ENCODE measurements at places on chromosomes 3 and 15.

DNA sequence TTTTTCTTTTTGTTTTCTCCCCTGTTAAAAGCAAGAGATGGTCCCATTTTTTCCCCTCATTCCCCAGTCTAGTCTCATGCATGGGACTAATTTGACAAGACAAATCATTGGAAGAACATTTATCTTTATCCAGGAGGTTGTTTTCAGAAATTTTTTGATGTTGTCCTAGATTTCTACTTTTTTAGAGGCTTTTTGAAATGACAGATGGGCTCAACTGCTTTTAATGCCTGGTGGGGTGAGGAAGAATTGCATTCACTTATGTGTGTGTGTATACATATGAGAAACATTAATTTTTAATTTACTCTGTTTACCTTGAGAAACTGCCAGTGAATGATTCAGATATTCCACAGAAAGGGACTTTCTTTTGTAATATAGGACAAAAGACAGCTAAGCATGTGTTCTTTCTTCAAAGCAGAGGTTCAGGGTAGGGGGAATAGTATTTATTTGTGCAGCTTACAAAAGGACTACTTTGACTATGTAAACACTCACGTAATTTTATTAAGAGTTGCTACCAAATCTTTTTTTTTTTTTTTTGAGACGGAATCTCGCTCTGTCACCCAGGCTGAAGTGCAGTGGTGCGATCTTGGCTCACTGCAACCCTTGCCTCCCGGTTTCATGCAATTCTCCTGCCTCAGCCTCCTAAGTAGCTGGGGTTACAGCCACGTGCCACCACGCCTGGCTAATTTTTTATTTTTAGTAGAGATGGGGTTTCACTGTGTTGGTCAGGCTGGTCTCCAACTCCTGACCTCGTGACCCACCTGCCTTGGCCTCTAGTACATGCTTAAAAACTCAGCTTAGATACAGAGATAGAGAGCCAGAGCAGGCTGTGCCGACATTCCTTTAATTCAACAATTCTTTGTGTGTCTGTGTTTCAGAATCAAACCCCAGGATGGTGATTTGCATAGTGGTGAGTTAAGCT, 130.1 kb upstream of the RARB start:
- no peak for DNase-seq

DNA sequence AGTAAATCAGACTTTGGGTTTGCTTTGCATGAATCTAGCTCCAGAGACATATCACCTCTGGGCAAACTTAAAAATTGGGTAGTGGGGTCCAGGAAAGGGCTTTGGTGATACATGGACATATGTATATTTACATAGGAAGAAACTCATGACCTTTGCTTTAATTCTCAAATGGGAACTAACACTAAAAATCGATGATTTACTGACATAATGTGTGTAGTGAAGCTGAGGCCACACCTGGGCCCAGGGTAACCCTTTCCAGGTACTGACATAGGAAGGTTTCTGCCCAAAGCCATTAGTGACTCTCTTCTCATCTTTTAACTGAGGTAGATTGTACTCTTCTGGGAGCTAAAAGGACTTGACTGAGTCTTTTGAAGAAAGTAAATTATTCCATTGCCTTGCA, 411.2 kb upstream of the TBL1XR1 start:
- no peak for DNase-seq

GRCh38 chr15:75682181-75683135, 30.2 kb downstream of the CSPG4 start:
- no peak for DNase-seq

DNA sequence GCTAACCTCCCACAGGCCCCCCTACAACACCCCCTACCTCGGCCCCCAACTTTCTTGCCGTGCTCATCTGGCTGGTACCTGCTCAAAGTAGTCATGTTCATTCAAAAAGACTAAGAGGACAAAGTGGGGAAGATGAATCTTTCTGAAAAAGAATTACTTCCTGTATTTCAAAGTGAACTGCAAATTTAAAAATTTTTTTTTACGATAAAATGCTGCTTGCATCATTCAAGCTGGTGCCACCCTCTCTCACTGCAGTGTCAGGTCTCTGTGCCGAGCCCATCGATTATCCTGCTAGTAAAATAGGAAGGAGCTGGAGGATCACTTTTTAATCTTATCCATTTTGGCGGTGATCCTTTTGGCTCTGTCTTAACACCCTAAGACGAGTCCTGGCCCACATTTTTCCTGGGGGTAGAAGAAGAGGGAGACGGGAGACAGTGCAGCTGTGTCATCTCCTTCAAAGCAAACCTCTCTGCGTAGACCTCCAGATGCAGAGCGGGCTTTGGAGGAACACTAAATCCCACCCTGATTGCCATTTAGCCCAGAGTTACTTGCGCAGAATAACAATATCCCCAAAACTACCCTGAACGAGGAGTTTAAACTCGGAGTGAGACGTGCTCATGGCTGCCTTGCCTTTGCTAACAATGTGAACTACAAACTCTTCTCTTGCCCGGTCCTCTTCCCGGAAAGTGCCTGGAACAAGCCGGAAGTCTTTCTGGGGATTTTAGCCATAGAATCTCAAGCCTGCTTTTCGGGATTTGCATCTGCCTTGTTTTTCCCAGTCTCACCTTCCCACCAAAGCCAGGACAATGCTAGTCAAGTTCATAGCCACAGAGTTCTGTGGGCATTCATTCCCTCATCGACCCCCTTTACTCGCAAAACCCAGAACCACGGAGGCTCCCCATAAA, 66.2 kb upstream of the CGNL1 start:
- DNase-seq: no peak

DNA sequence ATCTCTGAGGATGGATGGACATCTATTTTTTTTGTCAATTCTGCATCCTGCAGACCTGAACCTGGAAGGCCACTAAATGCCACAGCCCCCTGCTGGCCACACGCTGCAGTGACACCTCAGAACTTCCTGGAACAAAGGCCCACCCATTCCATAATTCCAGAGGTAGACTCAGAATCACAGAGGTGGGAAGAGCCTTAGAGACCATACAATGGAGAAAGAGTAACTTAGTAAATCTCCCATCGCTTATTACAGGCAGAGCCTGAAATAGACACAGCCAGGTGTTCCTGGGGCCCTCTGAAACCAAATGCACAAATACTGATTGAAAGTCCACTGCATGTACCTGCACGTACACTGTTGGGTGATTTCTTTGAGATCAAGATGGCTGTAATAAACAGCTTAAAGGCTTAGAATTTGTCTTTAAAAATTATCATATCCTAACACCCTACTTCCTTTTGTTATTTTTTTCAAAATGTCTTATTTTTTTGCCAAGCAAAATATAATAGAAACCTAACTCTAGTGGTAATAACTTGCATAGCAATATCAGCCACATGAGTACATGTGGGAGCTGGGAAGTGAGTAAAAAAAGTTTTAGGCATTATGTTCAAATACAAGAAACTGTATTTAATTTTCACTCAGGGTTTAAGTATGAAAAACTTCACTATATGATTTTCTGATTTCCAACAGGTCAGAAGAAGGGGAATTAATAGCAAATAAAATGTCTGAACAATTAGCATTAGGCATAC, 62.7 kb downstream of the EOMES start:
- DNase-seq: peak; percentile 20

- DNase-seq: no peak
These were observed 307.9 kb downstream of the TLE3 start for GRCh38 chr15:69789648-69790393.

GRCh38 chr3:55570271-55570711, 83.2 kb upstream of the WNT5A start:
- no peak for DNase-seq

- no peak for DNase-seq
These were observed 39.5 kb upstream of the ATP2C1 start for GRCh38 chr3:130854208-130854864.

- no peak for DNase-seq
These were observed 26.5 kb downstream of the FBXO40 start for GRCh38 chr3:121619691-121620090.

- DNase-seq: no peak
These were observed 43.9 kb downstream of the DGKG start for GRCh38 chr3:186318135-186318534.

DNA sequence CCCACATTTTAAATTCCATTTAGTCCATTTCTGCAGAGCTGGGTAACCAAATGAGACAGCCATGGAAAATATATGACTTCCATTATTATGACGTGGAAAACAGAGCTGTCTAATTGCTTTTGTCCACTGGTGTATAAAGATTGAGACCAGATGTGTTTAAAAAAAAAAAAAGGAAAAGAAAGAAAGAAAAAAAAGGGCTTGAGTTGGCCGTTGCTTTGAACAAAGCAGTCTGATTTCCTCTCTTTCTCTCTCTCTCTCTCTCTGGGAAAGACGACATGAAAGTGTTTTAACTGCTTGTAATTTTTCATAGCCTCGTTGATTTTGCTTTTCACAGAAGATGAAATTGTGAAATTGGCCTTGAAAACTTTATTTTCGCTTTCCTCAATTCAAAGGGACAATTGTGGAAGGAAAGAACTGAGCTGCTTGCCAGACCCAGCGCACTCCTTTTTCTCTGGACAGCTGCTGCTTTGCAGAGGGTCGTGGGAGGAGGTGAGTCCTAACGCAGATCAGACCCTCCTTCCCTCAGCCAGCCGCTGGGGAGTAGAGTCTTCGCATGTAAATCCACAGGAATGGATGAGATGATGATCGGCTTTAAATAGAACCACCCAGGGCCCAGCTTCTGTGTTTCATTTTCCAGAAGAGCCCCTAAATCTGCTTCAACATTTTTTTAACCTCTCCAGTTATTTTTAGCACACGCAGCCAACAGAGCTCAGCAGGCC, 42.8 kb upstream of the UBE2E1 start:
- peak; percentile 61 for DNase-seq

GRCh38 chr3:31636694-31637442, 104.1 kb downstream of the STT3B start:
- no peak for DNase-seq

DNA sequence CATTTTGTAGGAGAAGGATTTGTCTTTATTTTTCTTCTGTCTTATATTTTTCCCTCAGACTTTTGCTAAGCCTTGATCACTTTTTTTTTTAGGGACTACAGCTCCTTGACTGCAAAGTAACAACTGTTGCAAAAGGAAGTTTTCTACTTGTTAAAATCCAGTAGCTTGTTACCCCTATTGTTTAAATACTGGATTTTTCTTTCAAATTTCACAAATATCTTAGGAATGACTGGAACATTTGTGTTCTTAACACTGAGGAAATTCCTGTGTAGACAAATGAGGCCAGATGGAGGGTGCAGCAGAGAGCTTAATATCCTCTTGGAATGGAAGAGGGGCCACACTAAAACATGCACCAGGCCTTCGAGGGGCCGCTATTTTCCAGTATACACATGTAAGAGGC, 3.2 kb upstream of the PGPEP1L start:
- DNase-seq: no peak

GRCh38 chr3:58804914-58805313, 138.3 kb upstream of the FAM3D start:
- no peak for DNase-seq

GRCh38 chr3:160458151-160458550, 8.6 kb upstream of the TRIM59 start:
- DNase-seq: no peak

- DNase-seq: no peak
These were observed 61.0 kb downstream of the BOC start for GRCh38 chr3:113272385-113272779.

- DNase-seq: no peak
These were observed 103.8 kb upstream of the UBE2E1 start for GRCh38 chr3:23701716-23702597.

DNA sequence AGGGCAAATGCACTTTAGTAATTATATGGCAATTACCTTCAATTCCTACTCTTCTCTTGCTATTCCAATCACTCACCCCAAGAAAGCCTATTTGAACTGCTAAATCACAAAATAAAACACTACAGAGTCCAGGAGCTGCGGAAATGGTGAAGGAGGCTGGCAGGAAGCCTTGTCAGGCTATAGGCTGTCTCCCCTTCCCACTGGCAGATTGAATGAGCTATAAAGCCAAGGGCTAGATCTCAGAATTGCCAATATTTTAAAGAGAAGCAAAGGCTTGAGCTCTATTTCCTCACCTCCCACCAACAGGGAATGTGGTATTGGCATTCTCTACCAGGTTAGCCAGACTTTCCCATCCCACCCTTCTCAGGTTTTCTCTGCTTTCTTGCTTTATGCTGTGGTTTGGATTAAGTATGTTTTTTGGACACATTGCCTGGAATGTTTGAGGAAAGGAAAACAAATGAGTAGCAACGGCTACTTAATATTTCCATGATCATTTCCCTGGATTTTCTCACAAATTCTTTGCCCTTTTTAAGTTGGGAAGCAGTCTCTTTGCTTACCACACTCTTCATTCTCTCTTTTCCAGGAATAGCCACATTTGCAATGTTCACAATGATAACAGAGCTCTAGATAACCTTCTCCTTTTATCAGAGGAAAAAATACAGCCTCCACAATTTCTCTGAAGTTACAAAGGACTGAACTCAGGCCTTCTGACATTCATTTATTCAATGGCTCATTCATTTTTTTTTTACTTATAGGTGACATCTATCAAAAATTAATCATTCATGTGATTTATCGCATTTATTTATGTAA, 1125.4 kb downstream of the ROBO1 start:
- no peak for DNase-seq

- no peak for DNase-seq
These were observed 23.6 kb upstream of the CLDN1 start for GRCh38 chr3:190345878-190346277.

- no peak for DNase-seq
These were observed 53.0 kb upstream of the GSK3B start for GRCh38 chr3:120147072-120147871.

DNA sequence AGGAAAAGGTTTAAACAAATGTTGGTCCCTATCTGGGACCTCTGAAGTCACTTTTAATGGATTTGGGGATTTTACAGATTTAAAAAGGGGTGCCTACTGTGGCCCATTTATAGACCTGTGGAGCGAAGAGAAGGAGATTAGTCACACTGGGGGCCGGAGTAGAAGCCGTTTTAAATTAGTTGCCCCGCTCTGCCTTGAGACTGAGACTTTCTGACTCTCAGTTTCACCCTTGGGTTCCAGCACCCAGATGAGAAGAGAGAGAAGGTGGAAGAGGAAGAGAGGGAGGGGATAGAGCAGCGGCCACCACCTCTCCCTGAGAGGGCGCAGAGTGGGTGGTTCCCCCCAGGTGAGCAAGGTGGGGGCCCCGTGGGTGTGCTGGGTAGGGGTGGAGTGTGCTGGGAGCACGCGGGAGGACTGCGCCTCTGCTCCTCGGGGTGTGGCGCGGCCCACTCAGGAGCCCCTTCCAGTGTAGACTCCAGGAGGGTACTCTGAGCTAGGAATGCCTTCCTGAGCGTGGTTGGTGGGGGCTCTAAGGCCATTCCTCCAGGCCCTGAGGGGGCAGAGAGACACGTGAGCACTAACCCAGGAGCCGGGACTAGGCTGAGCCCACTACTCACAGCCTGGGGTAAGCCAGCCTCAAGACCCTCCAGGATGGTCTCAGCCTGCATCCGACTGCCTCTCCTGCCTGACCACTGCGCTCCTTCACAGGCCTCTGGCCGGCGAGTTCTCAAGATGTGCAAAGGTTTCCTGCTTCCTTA, 32.6 kb upstream of the RAB6B start:
- DNase-seq: no peak

- no peak for DNase-seq
These were observed 155.7 kb downstream of the EEFSEC start for GRCh38 chr3:128309026-128309425.

- DNase-seq: no peak
These were observed 281.2 kb downstream of the LSAMP start for GRCh38 chr3:116164039-116164438.
